ENCODE measurements at places on chromosomes 2 and 18.

DNA sequence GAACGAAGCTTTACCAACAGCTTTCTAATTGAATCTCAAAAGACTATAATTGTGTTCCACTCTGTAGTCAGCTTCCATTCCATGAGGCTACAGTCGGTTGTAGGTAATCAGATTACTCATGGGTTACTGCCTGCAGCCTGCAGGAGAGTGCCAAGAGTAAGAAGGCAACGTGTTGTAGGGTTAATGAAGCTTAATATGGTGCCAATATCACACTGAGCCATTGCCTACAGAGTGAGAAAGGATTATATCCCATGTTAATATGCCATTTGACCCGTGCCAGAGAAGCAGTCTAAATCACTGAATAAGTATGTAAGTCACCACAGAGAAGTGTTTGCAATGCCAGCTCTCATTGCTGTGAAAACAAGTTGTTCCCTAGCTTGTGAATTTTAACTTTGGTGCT is 734.5 kb upstream of the ACVR2A start:
- DNase-seq = no peak

DNA sequence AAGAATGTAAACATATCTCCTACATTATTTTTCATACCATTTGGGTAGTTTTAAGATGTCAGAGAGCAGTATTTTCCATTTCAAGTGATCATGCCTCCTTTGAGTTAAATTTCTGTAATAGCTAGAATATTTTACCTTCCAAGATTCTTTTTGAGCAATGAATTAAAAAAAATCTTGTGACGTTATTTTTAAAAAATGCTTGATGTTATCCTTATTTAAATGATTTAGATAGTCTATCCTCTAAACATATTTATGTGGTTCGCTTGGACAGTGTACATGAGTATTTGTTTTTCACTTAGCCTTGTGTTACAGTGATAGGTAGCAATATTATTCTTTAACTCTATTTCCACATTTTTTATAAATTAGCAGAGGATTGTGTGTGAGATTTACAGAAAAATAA is 639.2 kb upstream of the CDH2 start:
- DNase-seq = no peak

DNA sequence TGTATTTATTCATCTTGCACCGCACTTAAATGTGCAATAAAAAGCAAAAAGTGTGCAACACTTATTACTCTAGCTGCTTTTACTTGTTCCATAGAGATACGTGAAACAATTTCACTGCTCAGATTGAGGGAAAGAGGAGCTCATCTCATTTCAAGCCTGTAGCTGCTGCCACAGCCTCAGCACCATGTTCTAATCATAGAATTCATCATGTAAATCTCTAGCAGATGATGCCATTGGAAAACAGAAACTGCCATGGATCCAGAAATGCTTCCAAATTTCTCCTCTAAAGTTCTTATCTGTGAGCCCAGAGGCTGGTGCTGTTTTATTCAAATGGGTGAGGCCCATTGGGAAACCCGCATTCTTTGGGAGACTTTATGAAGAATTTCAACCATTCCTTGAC is 2.0 kb downstream of the CDC42EP3 start:
- no peak for DNase-seq

GRCh38 chr2:212811036-212811805 is 272.6 kb upstream of the ERBB4 start:
- no peak for DNase-seq

GRCh38 chr2:406876-407275 is 119.0 kb upstream of the ALKAL2 start:
- DNase-seq = no peak

DNA sequence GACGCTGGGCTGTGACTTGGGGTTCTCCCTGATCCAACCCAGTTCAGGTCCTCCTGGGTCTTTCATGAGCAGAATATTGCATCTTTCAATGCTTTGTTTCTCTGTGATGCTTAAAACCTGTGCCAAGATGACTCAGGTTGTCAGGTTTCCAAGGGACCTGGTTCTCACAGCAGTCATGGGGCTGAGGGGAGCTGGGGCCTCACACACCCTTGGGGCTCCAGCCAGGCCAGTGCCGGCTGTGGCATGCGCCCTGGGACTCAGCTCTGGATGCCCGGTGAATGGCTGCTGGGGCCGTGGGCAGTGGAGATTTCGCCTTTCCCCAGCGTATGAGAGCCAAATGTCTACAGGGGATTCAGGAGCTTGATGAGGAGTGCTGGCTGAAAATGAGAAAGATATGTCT is 29.6 kb downstream of the EDAR start:
- DNase-seq = no peak

GRCh38 chr2:68753318-68753717 is 18.7 kb downstream of the ARHGAP25 start:
- DNase-seq = no peak
